Progenitor cell of endocrine pancreas (in vitro differentiated cells): ENCODE measurements at places on chromosomes 2 and 18.

GRCh38 chr18:56975276-56975675 is 171.6 kb upstream of the BOD1L2 start:
- no peak for DNase-seq

GRCh38 chr18:43964666-43965065 is 687.4 kb upstream of the SYT4 start:
- no peak for DNase-seq

DNA sequence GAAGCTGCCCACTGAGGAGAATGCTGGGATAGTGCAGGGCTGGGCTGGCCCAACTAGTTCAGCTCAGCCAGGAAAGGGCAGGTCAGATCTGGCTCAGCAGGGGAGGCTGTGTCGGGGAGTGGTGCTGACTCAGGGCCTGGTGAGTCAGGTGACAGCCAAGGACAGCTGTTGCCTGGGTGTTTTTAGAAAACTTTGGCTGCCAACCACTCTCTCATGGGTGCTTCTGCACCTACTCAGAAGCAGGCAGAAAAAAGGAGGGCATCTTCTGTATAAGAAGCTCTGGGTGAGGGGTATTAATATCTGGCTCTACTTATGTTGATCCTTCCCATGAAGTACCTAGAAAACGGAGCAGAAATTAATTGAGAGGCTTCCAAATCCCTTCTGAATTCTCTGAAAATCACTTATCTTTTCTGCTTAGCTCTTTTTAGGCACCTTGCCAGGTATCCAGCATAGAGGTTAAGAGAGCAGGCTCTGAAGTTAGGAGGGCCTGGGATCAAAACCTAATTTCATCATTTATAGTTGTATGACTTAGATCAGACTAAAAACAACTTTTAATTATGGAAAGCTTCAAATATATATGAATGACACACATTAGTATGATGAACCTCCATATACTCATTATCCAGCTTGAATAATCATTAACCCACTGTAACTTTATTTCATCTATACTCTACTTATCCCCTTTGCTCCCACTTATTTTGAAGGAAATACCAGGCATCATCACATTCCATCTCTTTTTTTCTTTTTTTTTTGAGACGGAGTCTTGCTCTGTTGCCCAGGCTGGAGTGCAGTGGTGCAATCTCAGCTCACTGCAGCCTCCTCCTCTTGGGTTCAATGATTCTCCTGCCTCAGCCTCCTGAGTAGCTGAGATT is 15.5 kb upstream of the RAB10 start:
- no peak for DNase-seq

- no peak for DNase-seq
Observed at GRCh38 chr2:229980431-229981184, 58.3 kb downstream of the FBXO36 start.

DNA sequence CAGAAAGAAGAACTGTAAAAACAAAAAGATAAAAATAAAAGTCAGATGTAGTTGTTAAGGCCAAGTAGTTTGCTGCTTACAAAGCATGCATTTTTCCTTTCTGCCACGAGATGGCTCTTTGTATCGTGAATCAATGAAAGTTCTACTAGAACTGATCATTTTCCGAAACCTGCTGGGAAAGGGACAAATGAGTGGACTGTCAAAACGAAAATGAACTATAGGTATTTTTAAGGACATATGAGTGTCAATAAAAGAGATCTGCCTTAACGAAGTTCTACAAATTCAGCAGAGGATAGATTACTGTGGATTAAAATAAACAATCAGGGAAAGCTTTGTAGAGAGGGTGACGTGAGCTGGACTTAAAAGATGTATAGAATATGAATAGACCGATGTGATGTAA is 15.0 kb upstream of the ELOA2 start:
- DNase-seq, result no peak

GRCh38 chr2:95350368-95350767 is 52.1 kb upstream of the FAHD2A start:
- no peak for DNase-seq

- no peak for DNase-seq
Observed at GRCh38 chr2:195559431-195559914, 97.6 kb upstream of the SLC39A10 start.

DNA sequence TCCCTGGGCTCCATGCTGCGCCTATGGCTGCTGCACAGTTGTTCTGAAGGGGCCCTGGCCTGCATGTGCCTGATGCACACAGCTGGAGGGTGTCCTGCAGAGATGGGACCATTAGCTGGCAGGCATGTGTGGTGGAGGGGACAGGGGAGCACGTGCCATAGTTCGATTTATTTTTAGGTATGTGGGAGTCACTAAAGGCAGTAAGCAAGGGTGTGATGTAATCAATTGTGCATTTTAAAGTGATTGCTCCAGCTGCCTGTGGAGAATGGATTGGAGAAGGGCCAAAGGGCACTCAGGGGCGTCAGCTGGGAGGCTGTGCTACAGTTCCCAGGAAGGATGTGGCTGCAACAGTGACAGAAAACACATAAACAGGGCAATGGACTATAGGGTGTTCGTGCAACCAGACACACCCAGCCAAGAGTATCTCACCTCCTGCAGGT is 205.1 kb downstream of the ARL4C start:
- DNase-seq, result no peak

GRCh38 chr2:120934574-120935338 is 199.1 kb downstream of the GLI2 start:
- no peak for DNase-seq

- no peak for DNase-seq
Observed at GRCh38 chr2:45925636-45926366, 274.3 kb downstream of the PRKCE start.

GRCh38 chr18:63320975-63321265 is 1.4 kb upstream of the BCL2 start:
- no peak for DNase-seq
